ENCODE measurements at places on chromosomes 12 and 14. TPM values are rescaled to one million over a fixed set of nuclear protein-coding genes. Genes with fewer than 3 reads are reported as not detected.
A peak's percentile ranks its signal among the peaks of the same experiment; 100 is the strongest.

DNA sequence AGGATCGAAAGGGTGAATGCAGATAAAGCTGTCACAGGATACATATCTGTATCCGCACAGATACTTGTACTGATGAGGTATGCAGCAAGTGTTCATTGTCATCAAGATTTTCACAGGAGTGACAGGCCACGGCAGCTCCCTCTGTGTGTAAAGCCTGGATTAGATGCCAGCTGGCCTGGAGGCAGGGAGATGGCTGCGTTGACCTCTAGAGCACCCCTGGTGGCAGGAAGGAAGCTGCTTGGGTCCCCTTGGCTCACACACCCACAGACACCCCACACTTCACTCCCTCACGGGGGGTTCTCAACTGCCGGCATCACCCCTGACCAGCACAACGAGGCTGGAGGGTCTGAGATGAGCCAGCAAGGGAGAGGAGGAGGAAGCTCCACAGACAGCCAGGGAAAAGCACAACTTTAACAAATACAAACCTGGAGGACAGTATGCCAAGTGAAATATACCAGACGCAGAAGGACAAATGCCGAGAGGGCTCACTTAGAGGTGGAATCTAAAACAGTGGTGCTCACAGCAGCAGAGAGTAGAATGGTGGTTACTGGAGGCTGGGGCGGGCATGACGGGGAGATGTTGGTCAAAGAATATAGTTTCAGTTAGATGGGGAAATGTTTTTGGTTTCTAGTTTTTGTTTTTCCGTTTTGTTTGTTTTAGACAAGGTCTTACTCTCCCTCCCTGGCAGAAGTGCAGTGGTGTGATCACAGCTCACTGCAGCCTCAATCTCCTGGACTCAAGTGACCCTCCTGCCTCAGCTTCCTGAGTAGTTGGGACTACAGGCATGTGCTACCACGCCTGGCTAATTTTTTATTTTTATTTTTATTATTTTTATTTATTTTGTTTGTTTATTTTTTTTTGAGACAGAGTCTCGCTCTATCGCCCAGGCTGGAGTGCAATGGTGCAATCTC is 45.7 kb downstream of the TEAD4 start:
- no peak for DNase-seq

DNA sequence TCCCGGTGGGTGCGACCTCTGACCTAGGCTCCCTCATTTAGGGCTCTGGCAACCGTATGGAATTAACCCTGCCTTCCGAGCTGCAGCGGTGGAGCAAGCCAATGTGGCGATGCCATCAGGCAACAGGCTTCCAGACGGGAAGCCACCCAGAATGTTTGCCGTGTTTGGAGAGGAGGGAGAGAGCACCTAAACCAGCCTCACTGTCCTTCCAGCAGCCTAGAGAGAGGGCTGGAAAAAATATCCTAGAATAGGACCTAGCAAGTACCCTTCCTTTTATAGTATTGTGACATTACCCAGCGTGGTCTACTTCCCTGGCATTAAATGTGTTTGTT is 287 bp upstream of the SLC2A13 start:
- no peak for DNase-seq

DNA sequence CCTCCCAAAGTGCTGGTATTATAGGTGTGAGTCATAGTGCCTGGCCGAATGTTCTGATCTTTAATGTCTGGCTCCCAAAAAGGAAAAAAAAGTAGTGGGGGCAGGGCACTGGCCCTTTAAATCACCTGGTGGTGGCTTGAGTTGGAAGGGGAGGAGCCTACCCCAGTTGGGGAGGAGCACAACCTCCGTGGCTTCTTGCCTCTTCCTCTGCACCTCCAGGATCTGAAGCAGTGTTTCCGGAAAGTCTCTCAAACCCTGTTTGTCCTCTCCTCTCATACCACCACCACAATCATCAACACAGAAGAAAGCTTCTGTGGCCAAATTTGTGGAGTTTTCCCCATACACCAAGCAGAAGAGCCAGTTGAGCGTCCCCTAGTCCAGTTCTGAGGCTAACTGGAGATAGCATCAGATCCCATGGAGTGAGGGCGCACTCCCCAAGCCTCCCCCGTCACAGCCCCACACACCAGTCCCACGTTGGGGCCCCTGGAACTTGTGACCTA is 24.3 kb upstream of the RCOR1 start:
- peak; percentile 80 for DNase-seq

DNA sequence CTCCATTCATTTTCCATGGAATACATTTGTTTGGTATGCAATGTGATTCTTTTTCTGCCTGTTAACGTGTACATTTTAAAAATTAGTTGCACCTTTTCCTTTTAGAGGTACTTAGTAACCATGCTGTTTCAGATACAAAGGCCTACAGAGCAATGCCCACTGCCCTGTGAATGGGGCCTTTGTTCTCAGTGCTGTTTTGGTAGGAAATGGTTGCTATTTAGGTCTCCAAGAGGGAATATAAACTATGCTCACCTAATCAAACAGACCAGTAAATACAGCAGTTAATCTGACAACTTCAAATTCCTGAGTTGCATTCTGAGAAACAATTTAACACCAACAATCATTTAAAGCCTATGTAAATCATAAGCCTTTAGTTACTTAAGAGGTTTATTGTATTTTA is 188.7 kb downstream of the BCAT1 start:
- no peak for DNase-seq

DNA sequence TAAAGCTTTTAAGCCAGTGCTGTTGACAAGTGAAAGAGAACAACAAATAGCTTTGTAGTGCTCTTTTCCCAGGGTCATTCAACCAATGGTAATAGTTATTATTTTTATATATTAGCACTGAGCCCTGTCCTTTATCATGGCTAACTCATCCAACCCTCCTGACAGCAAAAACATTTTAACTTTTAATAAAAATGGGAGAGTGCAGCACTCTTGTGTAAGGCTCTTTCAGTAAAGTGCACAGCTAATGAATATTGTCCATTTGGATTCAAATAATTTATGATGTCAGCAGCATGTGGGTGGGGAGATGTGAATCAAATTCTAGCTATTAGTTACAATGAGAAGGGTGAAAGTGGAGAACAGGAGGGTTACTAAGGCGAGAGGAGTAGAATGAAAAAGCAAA is 185.7 kb downstream of the SOX5 start:
- no peak for DNase-seq

DNA sequence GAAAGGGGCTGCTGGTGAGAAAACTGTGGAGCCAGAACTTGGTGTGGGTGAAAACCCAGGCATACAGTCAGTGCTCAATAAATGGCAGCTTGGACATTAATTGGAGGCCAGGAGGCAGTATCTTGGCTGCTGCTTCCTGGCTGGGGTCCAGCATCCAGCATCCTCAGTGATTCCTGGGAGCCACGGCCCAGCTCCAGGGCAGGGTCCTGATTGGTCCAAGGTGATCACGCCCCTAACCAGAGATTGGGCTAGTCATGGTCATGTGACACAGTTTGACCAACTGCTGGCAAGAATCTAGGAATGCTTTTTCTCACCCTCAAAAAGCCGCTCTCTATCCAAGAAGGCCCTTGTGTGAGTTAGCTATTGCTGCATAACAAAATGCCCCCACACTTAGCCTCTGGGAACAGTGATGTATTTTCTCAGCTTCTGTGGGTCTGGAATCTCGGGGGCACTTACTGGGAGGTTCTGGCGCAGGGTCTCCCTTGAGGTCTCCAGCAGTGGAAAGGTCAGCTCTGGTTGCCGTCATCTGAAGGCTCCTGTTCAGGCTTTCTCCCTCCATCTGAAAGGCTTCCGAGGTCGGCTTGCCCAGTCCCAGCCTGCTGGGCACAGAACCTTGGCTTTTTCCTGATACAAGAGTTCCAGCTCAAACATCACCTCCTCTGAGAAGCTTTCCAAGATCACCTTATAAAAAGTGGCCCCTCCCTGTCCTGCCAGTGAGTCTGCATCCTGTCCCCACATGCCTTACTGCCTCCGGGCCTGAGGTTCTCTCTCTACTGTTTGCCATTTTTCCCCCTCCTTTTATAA is 119.2 kb upstream of the NCOR2 start:
- DNase-seq, result peak; percentile 22

- DNase-seq, result peak; percentile 81
Measured at GRCh38 chr14:102481791-102482238, 27.8 kb downstream of the ANKRD9 start.

DNA sequence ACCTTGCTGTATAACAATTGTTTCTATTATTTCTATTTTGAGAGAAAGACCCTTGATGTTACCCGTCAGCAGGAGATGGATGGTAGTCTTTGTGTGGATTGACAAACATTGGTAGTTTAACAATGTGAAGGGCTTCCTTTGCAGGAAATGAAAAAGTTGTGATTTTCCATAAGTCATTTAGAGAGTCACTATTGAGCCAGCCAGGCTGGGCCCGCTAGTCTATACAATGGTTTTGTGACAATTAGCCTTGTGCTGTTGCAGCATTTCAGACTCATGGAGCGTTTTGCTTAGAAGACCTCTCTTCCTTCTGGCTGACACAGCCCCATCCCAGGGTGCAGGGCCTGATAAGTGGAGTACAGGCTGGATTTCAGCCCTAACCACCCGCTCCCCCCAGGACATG is 18.3 kb upstream of the SLC38A2 start:
- no peak for DNase-seq

- no peak for DNase-seq
Measured at GRCh38 chr12:26871985-26872384, 39.0 kb upstream of the ITPR2 start.

DNA sequence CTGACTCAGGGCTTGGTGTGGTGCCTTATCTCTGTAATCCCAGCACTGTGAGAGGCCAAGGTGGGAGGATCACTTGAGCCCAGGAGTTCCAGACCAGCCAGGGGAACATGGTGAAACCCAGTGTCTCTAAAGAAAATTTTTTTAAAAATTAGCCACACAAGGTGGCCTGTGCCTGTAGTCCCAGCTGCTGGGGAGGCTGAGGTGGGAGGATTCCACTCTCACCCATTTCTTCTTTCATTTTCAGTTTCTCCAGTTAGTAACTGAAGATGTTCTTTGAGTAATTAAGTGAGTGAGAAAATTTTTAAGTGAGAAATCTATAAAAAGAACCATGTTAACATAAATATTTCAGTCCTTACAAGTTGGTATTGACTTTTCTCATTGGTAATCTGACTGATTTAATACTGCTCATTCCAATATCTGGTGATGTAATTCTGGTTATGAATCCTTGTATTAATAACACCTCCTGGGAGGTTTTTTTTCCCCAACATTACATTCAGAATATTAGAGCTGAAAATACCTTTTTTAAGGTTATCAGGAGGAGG is 6.1 kb downstream of the METTL3 start:
- DNase-seq, result no peak

DNA sequence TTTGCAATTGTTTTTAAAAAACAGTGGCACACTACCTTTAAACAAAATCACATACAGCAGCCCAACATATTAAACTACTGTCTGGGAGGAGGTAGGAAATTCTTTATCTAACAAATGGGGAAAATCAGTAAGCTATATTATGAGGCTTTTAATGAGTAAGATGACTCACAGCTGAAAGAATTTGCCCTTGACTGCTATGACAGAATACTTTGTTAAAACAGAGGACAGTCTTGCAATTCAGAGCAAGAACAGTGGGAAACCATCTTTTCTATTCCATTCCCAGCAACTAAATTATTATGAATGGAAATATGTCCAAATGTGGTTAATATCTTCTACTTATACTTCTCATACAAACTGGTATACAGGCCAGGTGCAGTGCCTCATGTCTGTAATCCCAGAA is 49.2 kb upstream of the SGPP1 start:
- peak; percentile 65 for DNase-seq

DNA sequence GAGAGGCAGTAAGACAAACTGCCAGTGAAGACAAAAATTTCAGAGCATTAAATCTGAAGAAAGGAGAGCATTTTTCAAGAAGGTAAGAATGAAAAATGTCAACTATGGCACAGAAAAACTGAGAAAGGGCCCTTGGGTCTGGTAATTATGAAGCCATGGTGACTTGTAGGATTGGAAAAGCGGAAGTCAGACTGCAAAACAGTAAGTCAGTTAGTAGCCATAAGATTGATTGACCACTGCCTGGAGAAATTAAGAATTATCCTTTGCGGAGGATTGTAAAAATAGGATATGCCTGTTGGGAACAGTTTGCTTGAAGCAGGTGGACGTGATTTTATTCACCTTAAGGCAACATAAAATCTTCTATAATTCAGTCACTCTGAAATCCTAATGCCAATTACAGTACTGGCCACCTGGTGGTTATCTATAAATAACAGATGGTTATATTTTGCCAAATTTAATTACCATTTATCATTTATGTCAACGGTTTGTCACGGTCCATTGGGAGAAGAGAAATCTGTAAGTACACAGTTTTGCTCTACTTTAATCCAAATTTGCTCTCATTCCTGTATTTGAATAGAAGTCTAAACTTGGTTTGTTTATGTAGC is 127.1 kb upstream of the CNTN1 start:
- no peak for DNase-seq

DNA sequence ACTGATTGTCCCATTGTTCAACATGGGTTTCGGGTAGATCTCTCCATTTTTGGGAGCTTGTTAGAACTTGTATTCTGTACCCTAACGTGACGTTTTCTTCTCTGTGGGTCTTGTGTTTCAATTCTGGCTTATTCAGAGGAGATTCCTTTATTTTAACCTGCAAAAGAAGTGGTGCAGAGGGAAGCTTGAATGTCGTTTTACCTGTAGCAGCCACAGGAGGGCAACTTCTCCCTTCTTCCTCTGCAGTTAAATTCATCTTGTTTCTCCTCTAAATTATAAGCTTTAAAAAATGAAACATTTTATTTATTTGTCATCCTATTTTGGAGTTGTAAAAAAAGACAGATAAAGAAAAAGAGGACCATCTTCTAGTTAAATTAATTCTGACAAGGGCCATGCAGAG is 13.7 kb upstream of the CLEC4D start:
- DNase-seq, result no peak

GRCh38 chr14:100398044-100398443 is 74.9 kb downstream of the SLC25A47 start:
- DNase-seq, result peak; percentile 80

- DNase-seq, result no peak
Measured at GRCh38 chr12:88360343-88360742, 218.2 kb downstream of the TMTC3 start.

DNA sequence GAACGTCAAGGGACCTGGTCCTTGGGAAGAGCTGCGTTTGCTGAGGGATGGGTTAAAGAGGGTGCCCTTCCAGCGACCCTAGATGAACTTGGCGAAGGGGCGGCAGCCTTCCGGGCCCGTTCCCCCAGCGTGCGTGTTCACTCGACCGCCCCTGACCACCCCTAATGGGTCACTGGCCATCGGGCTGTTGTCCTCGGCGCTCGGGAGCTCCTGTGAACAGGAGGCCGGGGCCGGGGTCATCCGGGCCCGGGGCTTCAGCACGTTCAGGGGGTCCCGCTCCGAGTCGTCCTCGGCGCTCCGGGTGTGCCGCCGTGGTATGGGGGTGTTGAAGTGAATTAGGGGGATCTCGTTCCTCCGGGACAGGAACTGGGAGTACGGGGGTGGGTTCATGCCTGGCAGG is 9.2 kb downstream of the FGF23 start:
- no peak for DNase-seq

DNA sequence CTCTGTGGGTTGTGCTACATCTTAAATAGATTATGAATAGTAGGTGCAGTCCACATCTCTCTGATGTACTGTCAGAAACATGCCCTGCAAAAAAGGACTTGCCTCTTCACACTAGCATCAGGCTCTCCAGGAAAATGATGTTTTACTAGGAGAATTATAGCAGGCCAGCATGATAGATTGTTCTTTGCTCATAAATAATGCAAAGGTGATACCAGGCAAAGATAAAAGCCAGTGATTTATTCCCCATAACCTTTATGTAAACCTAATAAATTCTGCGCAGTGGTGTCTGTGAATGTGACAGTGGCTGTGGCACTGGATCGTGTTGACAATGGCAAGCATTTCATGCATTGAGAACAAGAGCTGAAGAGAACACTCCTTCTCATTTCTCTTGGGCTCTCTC is 646.5 kb upstream of the SEL1L start:
- DNase-seq, result no peak

Gene SLCO1B1
- not detected for total RNA-seq

Gene SRRM4
- total RNA-seq, result not detected

Gene MUCL1
- total RNA-seq, result not detected

Gene OVCH1
- total RNA-seq, result 0.26 TPM
